Left cardiac atrium (tissue), 4 donors: ENCODE measurements at places on chromosomes 5 and 9. TPM values are rescaled to one million over a fixed set of nuclear protein-coding genes. Genes with fewer than 3 reads are reported as not detected.

NPR3 gene
- total RNA-seq = 10.9 TPM

LCN12 gene
- total RNA-seq = 7.0 TPM

TMEM215 gene
- not detected for total RNA-seq

ROPN1L gene
- 0.31 TPM for total RNA-seq

ADAMTS2 gene
- 22.7 TPM for total RNA-seq

CYSRT1 gene
- total RNA-seq = not detected

AGXT2 gene
- not detected for total RNA-seq

GABRG2 gene
- not detected for total RNA-seq

GRCh38 chr9:6109571-6109970 is 94.1 kb upstream of the RANBP6 start:
- no peak for DNase-seq

- DNase-seq = no peak
Measured at GRCh38 chr9:9045572-9045971, 1246.0 kb upstream of the DMAC1 start.

GRCh38 chr9:130041648-130042405 is 1.2 kb downstream of the FNBP1 start:
- peak; percentile 32 for DNase-seq

DNA sequence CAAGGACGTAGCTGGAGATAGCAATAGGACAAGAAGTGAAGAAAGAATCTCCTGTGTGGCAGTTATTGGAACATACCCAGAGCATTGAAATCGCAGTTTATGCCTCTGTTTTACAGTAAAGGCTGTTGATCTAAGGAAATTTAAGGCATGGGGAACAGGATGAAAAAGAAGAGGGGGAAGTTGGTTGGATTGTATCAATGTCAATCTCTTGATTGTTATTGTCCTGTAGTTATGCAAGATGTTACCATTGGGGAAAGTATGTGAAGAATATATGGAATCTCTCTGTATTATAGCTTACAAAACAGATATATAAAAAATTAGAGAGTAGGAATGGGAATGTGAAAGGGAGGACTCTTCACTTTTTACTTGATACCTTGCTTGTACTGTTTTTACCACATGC is 195.6 kb upstream of the NREP start:
- DNase-seq = no peak

GRCh38 chr5:15321776-15322175 is 178.2 kb upstream of the FBXL7 start:
- no peak for DNase-seq

DNA sequence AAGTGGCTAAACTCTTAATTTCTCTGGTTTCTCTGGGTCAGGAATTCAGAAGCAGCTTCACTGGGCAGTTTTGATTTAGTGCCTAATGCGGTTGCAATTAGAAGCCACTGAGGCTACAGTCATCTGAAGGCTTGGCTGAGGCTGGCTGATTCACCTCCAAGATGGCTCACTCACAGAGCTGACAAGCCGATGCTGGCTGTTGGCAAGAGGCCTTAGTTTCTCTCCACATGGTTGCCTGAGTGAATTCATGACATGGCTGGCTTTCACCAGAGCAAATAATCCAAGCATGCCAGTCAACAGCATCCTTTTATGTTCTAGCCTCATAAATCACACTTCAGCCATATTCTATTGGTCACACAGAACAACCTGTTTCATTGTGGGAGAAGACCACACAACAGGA is 2.8 kb upstream of the CDK7 start:
- DNase-seq = no peak

- DNase-seq = no peak
Measured at GRCh38 chr9:78613006-78613405, 316.1 kb downstream of the PSAT1 start.

GRCh38 chr5:158056130-158056825 is 197.3 kb upstream of the CLINT1 start:
- DNase-seq = no peak

DNA sequence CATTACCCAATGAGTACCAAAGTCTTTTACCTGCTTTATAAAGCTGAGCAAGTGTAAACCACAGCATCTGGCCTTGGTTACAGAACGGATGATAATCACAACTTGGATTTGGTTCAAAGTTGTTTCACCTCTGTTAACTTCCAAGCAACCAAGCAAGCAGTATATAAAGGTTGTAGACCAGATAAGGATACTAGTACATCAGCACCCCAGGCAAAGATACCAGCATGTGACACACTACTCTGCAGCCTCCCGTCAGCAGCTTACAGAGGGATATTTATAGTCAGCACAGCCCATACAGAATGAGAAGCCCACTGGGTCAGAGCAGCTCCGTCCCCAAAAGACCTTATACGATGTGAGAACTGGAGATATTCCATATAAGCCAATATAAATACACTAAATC is 193.3 kb downstream of the SMARCA2 start:
- peak; percentile 36 for DNase-seq

DNA sequence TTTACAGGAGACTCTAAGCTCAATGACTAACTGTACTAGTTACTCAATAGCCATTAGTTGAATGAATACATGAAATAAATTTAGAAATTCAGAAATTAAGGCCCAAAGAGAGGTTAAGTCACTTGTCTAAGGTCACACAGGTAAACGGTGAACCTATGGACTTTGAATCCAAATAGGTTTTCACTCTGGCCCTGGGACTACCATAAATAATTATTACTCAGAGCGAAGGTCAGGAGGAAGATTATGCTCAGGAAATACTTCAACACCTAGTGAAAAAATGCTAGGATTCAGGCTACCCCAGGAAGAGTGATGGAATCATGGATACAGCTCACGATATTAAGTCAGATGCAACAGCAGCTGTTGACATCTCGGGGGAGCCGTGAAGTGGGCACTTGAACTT is 417.4 kb downstream of the GABRG2 start:
- no peak for DNase-seq

GRCh38 chr9:99253134-99253533 is 31.1 kb downstream of the SEC61B start:
- DNase-seq = no peak
